Uterus (tissue), 4 donors: ENCODE measurements at places on chromosomes 7 and 10. TPM values are rescaled to one million over a fixed set of nuclear protein-coding genes. Genes with fewer than 3 reads are reported as not detected.

ZCCHC24 gene
- 33.6 TPM for total RNA-seq

AKR1C2 gene
- total RNA-seq = 3.5 TPM

GPR22 gene
- 26.1 TPM for total RNA-seq

PKD1L1 gene
- 3.8 TPM for total RNA-seq

FIGNL1 gene
- total RNA-seq = 48.2 TPM

NXPH1 gene
- total RNA-seq = not detected

GNAT3 gene
- not detected for total RNA-seq

RBP3 gene
- not detected for total RNA-seq

CREM gene
- 61.9 TPM for total RNA-seq

TEX47 gene
- total RNA-seq = not detected

SCD gene
- total RNA-seq = 29.8 TPM

PHYHIPL gene
- 0.12 TPM for total RNA-seq

SPAM1 gene
- not detected for total RNA-seq

SYT15B gene
- 2.6 TPM for total RNA-seq

NACAD gene
- 6.8 TPM for total RNA-seq

HSPA12A gene
- total RNA-seq = 4.9 TPM

FAM237B gene
- total RNA-seq = not detected

MYH16 gene
- total RNA-seq = not detected

OPN4 gene
- not detected for total RNA-seq

CDK5 gene
- total RNA-seq = 0.51 TPM

BTBD16 gene
- total RNA-seq = not detected

RHOBTB1 gene
- total RNA-seq = 11.2 TPM

FOXP2 gene
- total RNA-seq = 59.3 TPM

TAS2R41 gene
- not detected for total RNA-seq

ZFAND4 gene
- total RNA-seq = 6.1 TPM

GJD4 gene
- not detected for total RNA-seq

CLIP2 gene
- total RNA-seq = 20.3 TPM

HOXA5 gene
- total RNA-seq = 61.0 TPM

SPAG6 gene
- 3.9 TPM for total RNA-seq

ADRA2A gene
- total RNA-seq = 0.88 TPM

TRPV6 gene
- not detected for total RNA-seq

ABI1 gene
- total RNA-seq = 50.4 TPM

TUBAL3 gene
- not detected for total RNA-seq

SLC26A3 gene
- 0.29 TPM for total RNA-seq

PRSS37 gene
- total RNA-seq = not detected

ANKRD26 gene
- total RNA-seq = 4.1 TPM

STAM gene
- 3.6 TPM for total RNA-seq

GNG11 gene
- 35.8 TPM for total RNA-seq

MSMB gene
- total RNA-seq = not detected

LSM8 gene
- 32.4 TPM for total RNA-seq

PLAC9 gene
- 91.7 TPM for total RNA-seq
